Upper lobe of left lung (tissue), 6 donors: ENCODE measurements at places on chromosomes 12 and 14. TPM values are rescaled to one million over a fixed set of nuclear protein-coding genes. Genes with fewer than 3 reads are reported as not detected.

GRCh38 chr14:49516286-49516685 lies 69.9 kb downstream of the RPS29 start:
- DNase-seq = no peak
- no peak overlapping the region for H3K27ac ChIP-seq
- H3K4me3 ChIP-seq = no peak overlapping the region
- H3K27me3 ChIP-seq = no peaks in the 10 kb centered on the region
- H3K4me1 ChIP-seq = no peaks in the 10 kb centered on the region

GRCh38 chr12:14514154-14514842 lies 53.4 kb downstream of the PLBD1 start:
- H3K27ac ChIP-seq = no peak overlapping the region
- DNase-seq = no peak
- no peak overlapping the region for H3K4me3 ChIP-seq
- H3K4me1 ChIP-seq = no peaks in the 10 kb centered on the region

GRCh38 chr12:12501121-12501520 lies 61.5 kb downstream of the DUSP16 start:
- H3K4me3 ChIP-seq = no peak overlapping the region
- H3K27ac ChIP-seq = no peak overlapping the region
- peaks cover 12% of the 10 kb centered on the region for H3K4me1 ChIP-seq
- H3K36me3 ChIP-seq = no peaks in the 10 kb centered on the region

DNA sequence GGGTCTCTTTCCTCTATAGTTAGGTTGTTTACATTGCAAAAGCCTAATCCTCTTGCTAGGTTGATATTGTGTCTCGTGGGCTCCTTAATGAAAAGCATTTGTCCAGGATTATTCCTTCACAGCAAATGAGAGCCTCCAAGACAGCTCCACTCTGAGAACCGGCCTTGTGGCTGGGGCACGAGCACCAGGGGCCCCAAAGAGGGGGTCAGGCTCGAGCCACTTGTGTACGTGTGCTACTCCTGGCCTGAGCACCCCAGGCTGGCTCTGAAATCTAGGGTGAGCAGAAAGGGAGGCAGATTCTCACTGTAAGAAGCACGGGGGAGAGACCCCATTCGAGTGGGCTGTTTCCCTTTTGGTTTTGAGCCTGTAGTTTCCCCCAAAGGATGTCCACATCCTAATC lies 45.0 kb upstream of the FZD10 start:
- no peaks in the 10 kb centered on the region for H3K27me3 ChIP-seq
- DNase-seq = no peak
- H3K36me3 ChIP-seq = no peaks in the 10 kb centered on the region
- H3K4me3 ChIP-seq = no peak overlapping the region

DNA sequence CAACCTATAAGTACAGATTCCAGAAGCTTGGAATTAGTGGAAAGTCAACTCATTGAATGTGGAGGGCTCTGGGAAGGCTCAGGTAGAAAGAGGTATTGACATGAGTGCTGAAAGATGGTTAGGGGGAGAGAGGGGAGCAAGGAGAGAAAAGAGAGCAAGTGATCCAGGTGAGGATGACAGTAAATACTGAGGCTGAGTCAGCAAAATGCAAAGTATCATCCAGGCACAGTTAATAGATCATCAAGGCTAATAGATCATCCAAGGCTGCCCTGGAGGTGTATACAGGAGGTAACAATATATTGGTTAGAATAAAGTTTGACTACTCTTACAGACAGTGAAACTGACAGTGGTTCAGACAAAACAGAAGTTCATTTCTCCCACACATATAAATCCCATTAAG lies 100.5 kb downstream of the TBX5 start:
- H3K36me3 ChIP-seq = no peaks in the 10 kb centered on the region
- no peak overlapping the region for H3K27ac ChIP-seq
- H3K4me3 ChIP-seq = no peak overlapping the region
- DNase-seq = no peak

DNA sequence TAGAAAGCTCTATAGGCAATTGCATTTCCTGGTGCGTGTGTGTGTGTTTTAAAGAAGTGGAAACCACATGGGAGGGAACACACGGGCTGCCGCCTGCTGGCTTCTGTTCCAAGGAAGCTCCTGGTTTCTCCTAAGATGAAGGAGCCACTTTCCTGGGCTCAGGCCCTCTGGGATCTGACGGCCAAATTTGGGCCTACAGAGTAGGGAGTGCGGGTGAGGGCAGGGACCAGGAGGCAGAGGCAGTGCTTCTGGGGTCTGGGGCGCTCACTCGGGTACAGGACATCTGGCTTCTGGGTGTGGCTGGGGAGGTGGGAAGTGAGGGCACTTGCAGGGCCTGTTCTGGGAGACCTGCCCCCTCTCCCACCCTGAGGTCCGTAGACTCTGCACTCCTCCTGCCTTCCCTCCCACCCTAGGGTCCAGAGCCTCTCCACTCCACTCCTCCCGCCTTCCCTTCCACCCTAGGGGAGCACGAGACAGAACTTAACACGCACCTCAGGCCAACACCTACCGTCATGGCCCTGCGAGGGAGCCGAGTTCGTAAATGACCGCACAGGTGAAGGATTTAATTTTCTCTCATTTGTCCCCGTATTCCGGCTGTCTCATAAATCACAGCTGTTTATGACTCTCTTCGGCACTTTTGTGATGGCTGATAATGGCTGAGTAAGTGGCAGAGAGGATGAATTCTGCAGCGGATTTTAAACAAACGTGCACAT lies 127.7 kb downstream of the KIF26A start:
- DNase-seq = peak; percentile 16
- no peaks in the 10 kb centered on the region for H3K36me3 ChIP-seq
- no peaks in the 10 kb centered on the region for H3K27me3 ChIP-seq
- no peak overlapping the region for H3K4me3 ChIP-seq
- H3K4me1 ChIP-seq = no peaks in the 10 kb centered on the region

GRCh38 chr14:36316131-36316530 lies 4.3 kb downstream of the MBIP start:
- peaks cover 6% of the 10 kb centered on the region for H3K4me1 ChIP-seq
- H3K4me3 ChIP-seq = peak overlapping the region; percentile 73
- peaks cover 27% of the 10 kb centered on the region for H3K36me3 ChIP-seq
- no peak for DNase-seq
- no peaks in the 10 kb centered on the region for H3K27me3 ChIP-seq

DNA sequence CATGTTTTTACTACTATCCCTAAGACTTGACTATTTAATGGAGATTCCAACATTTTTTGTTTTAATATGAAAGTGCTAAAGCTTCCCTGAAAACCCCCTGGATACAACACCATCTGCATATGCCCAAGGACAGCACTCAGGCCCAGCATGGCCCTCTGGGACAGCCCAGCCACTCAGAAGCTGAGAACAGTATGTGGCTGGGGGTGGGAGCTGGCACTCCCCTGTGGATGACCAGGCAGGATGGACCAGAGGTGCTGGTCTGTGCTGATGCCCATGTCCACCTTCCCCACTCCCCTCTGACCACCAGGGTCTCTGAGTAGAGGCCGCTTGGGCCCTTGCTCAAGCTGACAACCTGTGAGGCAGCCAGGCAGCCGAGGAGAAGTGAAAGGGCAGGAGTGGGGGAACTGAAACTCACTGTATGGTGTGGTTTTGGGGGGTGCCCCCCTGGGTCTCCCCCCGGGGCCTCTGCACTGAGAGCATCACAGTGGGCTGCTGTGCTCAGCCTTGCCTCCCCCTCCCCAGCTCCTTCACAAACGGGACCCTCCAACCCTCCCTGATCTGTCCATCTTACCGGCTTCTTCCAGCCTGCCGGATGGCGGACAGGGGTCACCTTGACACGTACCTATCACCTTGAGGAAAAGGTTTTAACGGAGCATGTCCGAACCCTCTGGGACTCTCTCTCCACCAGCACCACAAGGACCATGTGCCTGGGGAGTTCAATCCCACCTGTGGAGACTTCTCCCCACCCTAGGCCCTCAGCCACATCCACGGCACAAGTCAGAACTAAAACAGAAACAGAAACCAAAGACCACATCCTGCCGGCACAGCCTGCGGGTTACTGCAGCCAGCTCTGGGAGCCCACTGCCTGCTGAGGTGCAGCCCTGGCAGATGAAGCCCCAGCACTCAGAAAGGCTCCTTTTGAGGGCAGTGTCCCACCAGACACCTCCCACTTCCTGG lies at the start of gene TMEM229B:
TSS of gene TMEM229B (minus strand) at position 785 of the 957 bp plus-strand sequence. CDS start 14,798 bp downstream, outside the sequence.
- H3K27me3 ChIP-seq = no peaks in the 10 kb centered on the region
- peaks cover 17% of the 10 kb centered on the region for H3K4me1 ChIP-seq
- no peak for DNase-seq
- peak within 1 kb of the TSS; percentile 85 for H3K27ac ChIP-seq

- no peak overlapping the region for H3K27ac ChIP-seq
- H3K4me3 ChIP-seq = no peak overlapping the region
- no peaks in the 10 kb centered on the region for H3K27me3 ChIP-seq
- H3K36me3 ChIP-seq = no peaks in the 10 kb centered on the region
Measured at GRCh38 chr12:132484891-132485441, 5.0 kb upstream of the FBRSL1 start.

DNA sequence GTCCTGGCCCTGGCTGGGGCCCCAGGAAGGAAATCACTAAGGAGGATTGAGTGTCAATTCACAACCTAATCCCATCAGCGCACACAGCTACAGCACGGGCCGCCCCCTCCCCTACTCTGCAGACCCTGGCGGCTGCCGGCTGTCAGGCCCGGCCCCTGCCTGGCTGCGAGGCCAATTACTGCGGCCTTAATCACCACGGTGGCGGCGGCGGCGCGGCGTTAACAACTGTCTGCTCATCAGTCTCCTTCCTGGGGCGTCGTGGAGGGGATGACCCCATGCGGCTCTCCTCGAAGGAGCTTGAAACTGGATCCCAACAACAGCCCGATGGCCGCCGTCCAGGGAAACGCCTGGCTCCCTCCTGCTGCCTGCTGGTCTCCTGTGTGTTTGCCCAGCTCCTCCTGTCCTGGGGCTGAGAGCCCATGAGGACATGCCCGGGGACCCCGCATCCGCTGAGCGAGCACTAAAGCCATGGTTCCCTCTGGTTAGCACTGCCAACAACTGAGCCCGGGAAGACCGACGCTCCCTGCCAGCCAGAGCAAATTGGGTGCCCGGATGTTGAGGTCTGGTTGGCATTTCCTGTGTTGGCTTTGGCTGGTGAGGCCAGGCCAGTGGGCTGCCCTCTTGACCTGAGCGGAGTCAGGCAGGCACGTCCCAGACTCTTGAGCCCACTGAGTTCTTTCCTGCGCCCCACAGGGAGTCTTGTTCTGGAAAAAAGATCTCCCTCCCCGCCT lies 21.8 kb upstream of the EIF2B2 start:
- no peak overlapping the region for H3K27ac ChIP-seq
- no peaks in the 10 kb centered on the region for H3K36me3 ChIP-seq
- H3K4me3 ChIP-seq = no peak overlapping the region
- peak; percentile 82 for DNase-seq

GRCh38 chr14:22822571-22823098 lies 7.1 kb upstream of the MRPL52 start:
- H3K4me1 ChIP-seq = peaks cover 50% of the 10 kb centered on the region
- no peaks in the 10 kb centered on the region for H3K27me3 ChIP-seq
- no peaks in the 10 kb centered on the region for H3K36me3 ChIP-seq
- H3K27ac ChIP-seq = peak overlapping the region; percentile 84
- H3K4me3 ChIP-seq = peak overlapping the region; percentile 38

DNA sequence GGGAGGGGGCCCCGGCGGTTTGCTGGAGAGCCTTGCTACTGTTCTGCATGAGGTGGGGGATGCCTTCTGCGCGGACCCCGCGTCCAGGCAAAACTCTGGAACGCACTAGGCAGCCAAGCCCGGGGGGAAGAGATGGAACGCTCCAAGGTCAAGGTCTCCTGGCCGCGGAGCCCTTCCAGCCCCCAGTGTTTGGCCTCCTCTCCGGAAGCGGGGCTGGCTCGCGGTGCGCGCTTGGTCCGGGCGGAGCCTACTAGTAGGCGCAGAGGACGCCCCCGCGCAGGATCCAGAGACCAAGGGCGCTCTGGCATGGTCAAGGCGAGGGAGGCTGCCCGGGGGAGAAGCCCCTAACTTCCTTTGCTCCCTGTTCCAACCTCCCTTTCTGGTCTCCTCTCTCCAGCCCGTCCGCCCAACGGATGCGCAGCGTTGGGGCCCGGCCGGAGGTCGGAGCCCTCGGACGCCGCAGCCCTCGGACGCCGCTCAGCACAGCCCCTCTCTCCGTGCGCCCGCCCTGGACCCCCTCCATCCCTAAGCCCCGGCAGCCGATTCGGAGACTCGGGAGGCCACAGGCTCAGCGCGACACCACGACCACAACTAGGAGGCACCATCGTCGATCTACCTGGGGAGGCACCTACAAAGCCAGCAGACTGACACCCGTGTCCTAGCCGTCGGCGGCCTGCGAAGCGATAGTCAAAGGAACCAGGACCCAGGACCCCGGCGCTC lies 669 bp upstream of the KCNK13 start:
- no peak overlapping the region for H3K27ac ChIP-seq
- no peaks in the 10 kb centered on the region for H3K36me3 ChIP-seq
- peak; percentile 85 for DNase-seq
- peak overlapping the region; percentile 44 for H3K4me3 ChIP-seq
- peaks cover 29% of the 10 kb centered on the region for H3K4me1 ChIP-seq
- H3K27me3 ChIP-seq = no peaks in the 10 kb centered on the region

DNA sequence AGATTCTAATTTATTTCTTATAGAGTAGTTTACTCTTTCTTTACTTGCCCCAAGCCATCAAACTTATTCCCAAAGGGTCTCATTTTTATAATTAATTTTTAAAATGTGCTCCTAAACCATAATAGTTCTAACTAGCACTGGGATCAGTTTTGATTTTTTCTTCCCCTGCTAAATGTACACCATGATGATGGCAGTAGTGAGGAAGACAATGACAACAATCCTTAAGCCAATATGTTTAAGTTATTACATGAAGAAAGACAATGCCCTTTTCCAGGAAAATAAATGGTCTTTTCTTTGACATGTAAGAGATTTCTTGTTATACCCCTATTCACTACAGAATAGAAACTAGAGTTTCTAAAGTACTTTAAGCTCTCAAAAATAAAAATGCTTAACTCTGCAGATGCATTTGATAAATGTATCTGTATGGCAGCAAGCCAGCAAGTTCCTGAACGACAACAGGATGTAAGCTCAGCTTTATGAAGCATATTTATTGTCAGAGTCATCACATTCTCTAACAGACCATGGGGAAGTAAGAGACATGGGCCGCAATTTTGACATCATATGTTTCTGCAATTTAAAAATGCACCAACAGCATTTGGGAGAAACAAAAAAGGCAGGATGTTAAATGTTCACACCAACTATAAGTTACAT lies 36.0 kb upstream of the SNX6 start:
- H3K27me3 ChIP-seq = no peaks in the 10 kb centered on the region
- no peaks in the 10 kb centered on the region for H3K4me1 ChIP-seq
- H3K36me3 ChIP-seq = no peaks in the 10 kb centered on the region
- H3K4me3 ChIP-seq = no peak overlapping the region
- DNase-seq = no peak
- no peak overlapping the region for H3K27ac ChIP-seq

DNA sequence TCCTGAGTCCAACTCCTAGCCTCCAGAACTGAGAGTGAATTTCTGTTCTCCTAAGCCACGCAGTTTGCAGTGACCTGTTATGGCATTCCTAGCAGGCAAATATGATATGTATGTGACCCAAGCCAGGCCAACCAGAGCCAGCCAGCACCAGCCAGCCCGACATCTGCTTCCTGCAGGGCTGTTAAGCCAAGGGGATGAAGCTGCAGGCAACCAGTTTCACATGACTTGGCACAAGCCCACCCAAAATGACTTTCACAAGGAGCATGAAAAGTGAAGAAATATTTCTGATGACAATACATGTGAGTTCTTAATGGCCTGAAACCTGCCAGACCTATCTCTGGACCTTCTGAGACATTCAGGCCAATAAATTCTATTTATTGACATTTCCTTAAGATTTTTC lies 68.1 kb downstream of the ITPK1 start:
- no peaks in the 10 kb centered on the region for H3K27me3 ChIP-seq
- H3K4me3 ChIP-seq = no peak overlapping the region
- H3K36me3 ChIP-seq = no peaks in the 10 kb centered on the region
- H3K27ac ChIP-seq = no peak overlapping the region

The DEGS2 gene
- total RNA-seq = 6.4 TPM

The LTBP2 gene
- 36.0 TPM for total RNA-seq

The RAB2B gene
- total RNA-seq = 40.2 TPM

The TDG gene
- 15.2 TPM for total RNA-seq

The FAR2 gene
- 16.5 TPM for total RNA-seq
